ENCODE measurements at places on chromosomes 12 and 14. TPM values are rescaled to one million over a fixed set of nuclear protein-coding genes. Genes with fewer than 3 reads are reported as not detected.

Gene TSPAN19
- total RNA-seq = not detected

Gene ETFBKMT
- 1.3 TPM for total RNA-seq

Gene NGDN
- 42.1 TPM for total RNA-seq

Gene TMEM260
- total RNA-seq = 13.2 TPM

Gene TTC9
- total RNA-seq = 8.6 TPM

Gene SPIC
- not detected for total RNA-seq

Gene GDF3
- total RNA-seq = not detected

Data from activated CD4-positive, alpha-beta memory T cell treated with anti-CD3 and anti-CD28 coated beads for 36 hours (primary cell).